ENCODE measurements at places on chromosomes 4 and X.

GRCh38 chr4:7901311-7901885 is 38.3 kb downstream of the AFAP1 start:
- DNase-seq: no peak

DNA sequence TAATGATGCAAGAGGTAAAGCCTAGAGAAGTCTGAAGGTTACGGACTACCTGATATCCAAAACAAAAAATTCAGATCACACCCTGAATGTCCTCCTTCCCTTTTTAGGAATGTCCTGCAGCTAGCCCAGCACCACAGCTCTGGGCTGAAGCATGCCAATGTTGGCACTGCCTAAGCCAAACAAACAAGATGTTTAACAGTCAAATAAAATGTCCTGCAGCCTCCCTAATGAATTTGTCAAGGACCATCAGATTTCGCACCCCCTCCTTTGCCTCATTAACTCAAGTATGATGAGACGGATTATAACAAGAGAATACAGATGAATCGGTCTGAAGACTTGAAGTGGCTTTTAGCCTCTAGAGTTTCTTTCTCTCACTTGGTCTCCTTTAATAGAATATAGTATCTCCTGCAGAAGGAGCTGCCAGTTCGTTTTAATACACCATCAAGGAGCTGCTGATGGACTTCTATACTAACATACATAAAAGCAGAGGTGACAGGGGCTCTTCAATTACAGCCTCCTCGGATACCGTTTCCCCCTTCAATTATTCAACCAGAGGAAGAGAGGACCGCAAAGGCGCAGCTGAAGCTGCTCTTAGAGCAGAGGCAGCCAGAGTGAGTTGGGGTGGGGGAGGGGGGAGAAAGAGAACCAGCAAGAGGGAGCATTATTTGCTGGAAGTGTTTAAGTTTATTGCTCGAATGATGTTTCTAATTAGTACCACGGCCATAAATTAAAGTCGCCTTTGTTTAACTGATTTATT is 3.0 kb upstream of the MAB21L2 start:
- DNase-seq: no peak

- no peak for DNase-seq
Observed at GRCh38 chr4:137359691-137360315, 172.5 kb downstream of the PCDH18 start.

DNA sequence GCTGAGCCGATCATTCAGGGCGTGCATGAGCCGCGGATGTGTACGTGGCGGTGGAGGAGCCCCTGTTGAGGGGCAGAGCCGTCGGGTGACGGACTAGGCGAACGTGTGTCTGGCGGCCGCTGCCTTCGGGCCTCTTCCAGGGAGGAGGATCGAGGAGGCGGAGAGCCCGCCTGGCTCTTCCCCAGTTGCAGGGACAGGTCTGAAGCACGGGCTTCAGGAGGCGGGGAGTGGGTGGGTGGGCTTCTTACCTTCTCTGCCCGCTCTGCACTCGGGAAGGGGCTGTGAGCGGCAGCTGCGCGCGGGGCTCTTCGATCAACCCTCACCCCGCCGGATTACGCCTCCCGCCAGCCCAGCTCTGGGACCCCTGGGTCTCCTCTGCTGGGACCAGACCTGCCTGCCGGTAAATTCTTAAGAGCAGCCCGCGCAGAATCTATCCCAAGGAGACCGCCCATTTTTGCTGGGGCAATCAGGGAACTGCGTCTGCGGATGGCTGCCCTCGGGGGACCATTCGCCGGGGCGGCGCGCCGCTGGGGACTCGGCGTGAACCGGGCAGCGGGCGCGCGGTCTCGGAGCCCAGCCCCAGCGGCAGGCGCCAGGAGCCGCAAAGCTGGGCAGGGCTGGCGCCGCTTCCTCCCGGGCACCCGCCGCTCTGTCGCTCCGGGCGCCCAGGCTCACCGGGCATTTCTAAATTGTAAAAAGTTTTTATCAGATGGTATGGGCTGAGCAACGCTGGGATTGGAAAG is 4.9 kb downstream of the PLAC8 start:
- DNase-seq: peak; percentile 16

- no peak for DNase-seq
Observed at GRCh38 chr4:176054942-176055341, 10.7 kb upstream of the WDR17 start.

- no peak for DNase-seq
Observed at GRCh38 chr4:89468602-89469001, 161.0 kb upstream of the GPRIN3 start.

GRCh38 chrX:21758488-21758887 is 572 bp upstream of the SMPX start:
- no peak for DNase-seq

- DNase-seq: no peak
Observed at GRCh38 chr4:139686130-139686529, 20.5 kb downstream of the MGST2 start.

GRCh38 chr4:110668463-110669235 is 45.8 kb upstream of the PITX2 start:
- no peak for DNase-seq

GRCh38 chr4:84796394-84796793 is 170.1 kb downstream of the WDFY3 start:
- no peak for DNase-seq

DNA sequence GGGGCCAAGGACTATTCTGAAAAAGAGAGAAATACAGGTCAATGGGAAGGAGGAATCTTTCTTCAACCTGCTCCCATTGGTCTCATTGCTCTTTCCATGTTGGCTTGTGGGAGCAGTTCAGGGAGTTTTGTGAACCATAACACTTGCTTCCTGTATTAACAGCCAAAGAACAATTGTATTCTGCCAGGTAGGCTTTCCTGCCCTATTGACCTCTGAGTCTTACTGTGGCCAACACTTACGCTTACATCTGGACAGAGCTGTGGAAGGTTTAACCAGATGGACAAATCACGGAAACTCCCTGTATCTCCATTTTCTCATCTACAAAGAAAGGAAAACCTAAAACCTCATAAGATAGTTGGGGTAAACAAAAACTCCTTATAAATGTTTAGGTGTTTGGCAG is 30.7 kb downstream of the MID1IP1 start:
- DNase-seq: no peak

DNA sequence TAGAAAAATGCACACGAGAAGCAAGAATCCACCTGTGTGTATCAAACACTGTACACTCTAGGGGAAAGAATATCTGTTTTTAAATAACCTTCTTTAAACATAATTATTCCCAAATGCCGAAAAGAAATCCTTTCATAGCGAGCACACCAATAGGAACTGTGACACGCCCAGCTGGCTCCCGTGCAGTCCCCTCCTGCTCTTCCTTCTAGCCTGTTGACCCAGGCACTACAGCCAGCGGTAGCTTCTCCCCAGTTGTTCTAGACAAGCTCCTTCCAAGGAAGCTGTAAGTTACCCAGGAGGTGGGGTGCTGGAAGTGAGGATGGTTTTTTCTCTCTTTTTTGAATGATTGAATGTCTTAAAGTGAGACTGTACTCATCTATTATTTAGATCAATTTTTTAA is 19.5 kb upstream of the NOCT start:
- no peak for DNase-seq

DNA sequence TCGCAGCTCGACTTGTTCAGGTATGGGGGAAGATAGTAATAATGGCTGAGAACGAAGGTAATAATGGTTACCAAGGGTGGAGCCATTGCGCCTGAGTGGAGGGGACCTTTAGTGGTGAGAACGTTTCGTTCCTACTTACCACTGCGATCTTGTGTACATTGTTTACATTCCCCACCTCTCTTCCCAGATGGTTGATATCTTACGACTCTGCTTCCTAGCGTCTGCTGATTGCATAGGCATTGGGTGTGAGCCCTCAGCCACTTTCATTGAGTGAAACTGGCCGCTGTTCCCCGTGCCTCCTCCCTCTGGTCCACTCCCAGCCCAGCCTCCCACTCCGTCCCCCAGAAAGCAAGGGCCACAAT is 850 bp downstream of the IGBP1 start:
- no peak for DNase-seq

DNA sequence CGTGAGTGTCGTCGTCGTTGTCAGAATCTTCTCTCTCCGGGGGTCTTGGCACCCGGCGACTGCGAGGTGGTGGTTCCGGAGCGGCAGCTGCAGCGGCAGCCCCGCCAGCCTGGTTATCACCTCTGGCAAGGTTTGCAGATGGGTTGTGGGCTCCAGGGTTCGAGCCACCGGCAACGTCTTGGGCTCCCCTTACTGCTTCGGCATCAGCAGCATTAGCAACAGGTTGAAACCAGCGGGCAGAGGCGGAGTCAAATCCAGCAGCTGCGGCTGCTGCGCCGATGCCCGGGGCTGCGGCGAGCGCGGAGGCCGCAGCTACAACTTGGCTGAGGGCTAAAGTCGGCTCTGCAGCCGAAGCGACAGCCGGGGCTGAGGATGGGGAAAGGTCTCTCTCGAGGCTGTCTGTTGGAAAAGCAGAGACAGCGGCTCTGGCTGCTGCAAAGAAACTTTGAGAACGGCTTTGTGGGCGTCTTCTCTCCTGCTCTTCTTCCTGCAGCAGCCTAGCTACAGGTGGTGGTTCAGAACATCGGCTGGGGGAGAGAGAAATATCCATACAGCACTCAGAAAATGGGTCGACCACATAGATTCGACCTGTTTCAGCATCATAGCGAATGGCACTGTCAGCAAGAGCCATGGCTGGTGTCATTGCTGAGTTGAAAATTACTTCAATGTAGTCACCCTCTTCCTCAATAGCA is 3.6 kb downstream of the IRS4 start:
- no peak for DNase-seq

DNA sequence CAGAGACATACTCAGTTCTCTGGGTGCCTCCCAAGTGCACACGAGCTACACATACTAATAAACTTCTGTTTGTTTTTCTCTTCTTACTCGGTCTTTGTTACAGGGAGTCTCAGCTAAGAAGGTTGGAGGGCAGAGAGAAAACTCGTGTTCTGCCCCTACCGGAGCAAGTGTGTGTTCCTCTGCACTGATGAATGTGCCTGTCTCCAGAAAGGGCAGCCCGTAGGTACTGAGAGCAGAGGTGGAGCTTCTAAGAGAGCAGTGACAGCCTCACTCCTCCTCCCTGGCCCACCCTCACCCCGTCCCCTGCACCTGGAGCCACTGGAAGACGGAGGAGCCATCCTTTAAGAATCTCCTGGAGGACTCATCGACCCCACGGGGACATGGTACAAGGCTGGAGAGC is 67.6 kb downstream of the MTNR1A start:
- no peak for DNase-seq

DNA sequence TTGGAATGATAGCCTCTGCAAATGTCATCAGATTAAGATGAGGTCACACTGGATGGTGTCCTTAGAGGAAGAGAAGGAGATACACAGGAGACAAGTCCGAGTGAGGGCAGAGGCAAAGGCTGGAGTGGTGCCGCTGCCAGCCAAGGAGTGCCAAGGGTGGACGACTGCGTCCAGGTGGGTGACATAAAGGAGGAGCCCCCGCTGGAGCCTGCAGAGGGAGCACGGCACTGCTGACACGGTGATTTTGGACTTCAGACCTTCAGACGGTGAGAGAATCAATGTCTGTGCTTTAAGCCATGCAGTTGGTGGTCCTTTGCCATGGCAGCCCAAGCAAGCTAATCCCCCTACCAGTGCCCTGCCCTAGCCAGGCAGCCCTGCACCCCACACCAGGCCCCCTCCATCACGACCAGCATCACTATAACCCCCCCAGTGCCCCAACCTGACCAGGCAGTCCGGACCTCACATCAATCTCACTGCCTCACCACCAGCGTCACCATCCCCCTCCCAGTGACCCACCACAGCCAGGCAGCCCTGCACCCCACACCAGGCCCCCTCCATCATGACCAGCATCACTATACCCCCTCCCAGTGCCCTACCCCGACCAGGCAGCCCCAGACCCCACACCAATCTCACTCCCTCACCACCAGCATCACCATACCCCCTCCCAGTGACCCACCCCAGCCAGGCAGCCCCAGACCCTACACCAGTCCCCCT is 130.0 kb downstream of the HMX1 start:
- no peak for DNase-seq
